ENCODE measurements at places on chromosomes 3 and 15.

DNA sequence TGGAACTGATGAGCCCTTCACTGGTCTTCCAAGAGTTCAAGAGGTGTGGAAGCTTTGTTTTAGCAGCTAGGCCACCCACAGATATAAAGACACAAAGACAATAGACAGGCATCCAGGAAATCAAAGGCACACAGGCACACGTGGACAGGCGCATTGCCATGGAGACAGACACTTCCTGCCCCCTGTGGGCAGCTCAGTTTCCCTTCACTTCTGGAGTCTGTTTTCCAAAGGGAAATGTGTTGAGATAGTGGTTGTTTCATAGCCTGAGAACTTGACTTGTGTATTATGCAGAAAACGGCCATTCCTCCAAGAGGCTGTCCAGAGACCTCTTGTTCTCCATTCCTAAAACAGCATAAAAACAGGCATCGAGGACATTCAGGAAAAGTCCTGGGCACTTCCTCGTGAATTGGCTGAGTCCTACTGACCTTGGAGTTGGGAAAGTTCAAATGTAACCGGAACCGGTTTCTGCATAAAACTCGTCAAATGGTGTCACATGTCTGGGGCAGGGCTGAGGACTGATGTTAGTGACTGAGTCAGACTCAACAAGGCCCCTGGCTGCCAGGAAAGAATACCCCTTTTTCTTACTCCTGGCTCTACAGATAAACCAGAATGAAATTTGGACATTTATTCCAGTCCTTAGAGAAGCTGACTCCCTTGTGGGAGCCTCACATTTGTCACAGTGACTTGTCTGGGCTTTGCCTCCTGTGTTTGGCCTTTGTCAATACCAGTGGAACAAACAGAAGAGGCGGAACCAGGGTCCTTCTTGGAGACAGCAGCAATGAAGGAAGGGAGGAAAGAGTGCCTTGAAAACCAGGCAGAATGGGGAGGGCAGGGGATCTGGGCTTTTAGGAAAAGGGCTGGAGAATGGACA, 1.3 kb downstream of the ALPK3 start:
- peak; percentile 73 for DNase-seq

GRCh38 chr3:125039131-125040100, 16.4 kb downstream of the HEG1 start:
- peak; percentile 85 for DNase-seq

- DNase-seq, result no peak
Observed at GRCh38 chr15:85691350-85692240, 103.1 kb downstream of the KLHL25 start.

- no peak for DNase-seq
Observed at GRCh38 chr15:89317186-89317720, 17.4 kb downstream of the POLG start.

DNA sequence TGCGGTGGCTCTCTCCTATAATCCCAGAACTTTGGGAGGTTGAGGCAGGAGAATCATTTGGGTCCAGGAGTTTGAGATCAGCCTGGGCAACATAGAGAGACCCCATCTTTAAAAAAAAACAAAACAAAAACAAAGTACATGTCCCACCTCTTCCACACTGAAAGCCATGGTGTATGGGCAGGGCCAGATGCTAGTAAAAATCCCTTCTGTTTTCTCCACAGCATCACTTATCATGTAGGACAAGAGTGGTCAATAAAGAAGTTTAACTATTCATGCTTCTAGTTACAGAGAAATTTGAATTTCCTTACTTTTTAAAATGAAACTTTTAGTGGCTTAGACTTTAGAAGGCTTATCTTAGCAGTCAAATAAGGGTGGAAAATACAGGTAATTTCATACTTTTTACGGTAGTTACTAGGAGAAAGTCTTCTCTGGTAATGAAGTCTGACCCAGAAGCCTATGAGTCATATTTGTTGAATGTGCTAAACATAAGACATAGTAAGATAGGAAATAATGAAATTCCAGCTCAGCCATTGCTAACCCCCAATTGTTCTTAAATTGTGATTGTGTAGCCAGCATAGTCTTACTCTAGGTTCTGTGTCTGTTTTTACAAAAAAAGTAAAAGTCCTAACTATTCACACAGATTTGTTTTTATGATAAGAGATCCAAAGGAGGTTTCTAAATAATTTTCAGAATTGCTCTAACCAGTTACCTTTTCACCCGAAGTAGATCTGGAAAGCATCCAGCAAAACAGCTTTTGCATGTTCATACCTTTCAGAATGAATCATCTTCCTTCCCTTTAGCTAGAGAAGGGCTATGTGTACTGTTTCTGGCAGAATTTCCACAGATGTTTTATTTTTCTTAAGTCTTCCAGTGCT, 16.4 kb upstream of the ZNF609 start:
- peak; percentile 42 for DNase-seq

GRCh38 chr15:41568350-41569017, 9.5 kb downstream of the TYRO3 start:
- DNase-seq, result peak; percentile 87

DNA sequence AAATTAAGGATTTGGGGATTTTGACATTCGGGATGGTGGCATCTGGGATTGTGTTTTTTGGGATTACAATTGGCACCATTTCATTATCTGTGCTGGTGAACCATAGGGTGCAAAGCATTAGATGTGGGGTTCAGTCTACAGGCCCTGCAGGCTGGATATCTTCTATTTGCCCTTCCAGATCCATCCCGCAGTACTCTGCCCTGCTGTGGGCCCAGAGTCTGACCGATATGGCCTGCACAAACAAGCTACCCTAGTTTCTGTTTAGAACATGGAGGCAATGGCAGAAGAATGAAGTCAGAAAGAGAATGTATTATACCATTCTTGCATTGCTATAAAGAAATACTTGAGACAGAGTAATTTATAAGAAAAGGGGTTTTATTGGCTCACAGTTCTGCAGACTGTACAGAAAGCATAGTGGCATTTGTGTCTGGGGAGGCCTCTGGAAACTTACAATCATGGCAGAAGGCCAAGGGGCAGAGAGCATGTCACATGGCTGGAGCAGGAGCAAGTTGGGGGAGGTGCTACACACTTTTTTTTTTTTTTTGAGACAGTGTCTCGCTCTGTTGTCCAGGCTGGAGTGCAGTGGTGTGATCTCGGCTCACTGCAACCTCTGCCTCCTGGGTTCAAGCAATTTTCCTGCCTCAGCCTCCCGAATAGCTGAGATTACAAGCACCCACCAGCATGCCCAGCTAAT, 93.7 kb downstream of the NCEH1 start:
- no peak for DNase-seq

DNA sequence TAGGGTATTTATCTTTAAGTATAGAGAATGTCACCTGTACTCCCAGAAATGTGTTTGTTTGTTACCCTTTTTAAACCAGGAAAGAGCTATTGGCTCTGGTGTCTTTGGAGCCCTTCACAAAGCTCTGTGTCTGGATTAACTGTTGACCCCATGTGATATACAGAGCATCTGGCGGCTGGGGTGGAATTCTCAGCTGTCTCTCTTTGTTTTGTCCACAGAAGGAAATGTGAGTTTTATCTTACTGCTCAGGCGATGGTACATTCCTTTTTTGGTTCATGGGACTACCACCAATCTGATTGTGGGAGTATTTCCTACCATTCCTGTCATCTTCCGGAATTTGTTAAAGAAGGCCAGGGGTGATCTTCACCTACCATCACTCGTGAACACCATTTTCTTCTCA, 120.3 kb downstream of the AKAP13 start:
- DNase-seq, result peak; percentile 72

- DNase-seq, result peak; percentile 80
Observed at GRCh38 chr3:85576091-85576690, 617.4 kb downstream of the CADM2 start.

DNA sequence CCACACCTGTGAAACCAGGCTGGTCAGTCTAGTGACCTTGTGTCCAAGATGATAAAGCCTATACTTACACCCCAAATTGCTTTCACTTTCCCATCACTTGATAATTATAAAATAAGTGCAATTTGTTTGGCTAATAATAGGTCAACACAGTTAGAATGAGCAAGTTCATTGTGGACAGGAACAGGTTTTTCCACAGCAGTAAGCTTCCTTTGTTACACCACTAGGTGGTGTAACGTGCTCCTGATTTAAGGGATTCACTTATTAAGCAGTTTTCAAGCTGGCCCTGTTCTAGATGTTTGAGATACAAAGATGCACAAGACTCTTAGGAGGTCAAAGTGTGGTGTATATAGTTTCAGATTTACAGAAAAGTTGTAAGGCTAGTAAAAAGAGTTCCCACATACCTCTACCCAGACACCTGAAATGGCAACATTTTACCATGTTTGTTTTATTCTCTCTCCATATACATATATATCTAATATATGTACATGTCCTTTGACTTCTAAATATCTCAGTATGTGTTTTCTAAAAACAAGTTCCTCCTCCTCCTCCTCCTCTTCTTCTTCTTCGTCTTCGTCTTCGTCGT, 6.8 kb upstream of the MFSD1 start:
- no peak for DNase-seq

DNA sequence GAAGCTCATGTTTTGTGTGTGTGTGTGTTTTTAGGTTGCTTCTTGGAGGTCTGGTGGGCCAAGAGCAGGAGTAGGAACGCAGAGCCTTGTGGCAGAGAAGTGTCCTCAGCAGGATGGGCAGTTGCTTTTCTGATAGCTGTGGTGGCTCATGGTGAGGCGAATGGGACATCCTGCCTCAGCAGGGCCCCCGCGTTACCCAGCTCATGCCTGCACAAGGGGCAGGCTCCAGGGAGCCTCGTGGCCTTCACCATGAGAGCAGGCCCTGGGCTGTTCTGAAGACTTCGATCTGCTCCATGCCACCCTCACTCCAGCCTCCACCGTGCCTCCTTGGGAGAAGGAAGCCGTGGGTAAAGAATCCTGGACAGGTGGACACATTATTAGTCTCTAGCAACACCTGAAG, 33.4 kb upstream of the CTXND1 start:
- DNase-seq, result no peak

DNA sequence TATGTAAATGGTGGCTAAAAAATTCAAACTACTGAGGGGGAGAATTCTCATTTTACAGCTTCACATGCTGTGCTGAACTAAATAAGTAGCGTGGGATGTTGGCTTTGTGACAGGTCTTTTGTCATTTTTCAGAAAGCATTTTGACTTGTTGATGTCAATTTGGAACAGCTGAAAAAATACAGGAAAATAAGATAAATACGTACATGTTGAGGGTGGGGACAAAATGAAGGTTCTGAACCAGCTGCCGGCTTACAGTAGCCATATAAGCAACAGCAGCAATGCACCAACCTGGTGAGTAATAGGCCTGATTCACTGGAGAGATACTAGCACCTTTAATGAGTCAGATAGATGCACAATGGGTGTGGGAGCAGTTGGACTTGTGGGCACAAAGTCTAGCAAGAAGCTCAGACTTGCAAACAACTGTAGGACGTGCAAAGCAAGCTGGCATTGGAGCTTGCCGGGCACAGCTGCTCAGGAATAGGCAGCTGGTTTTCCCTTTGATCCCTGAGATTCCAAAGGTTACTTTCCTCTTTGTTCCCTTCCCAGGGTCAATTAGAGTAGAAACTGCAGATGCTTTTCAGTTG, 12.9 kb downstream of the B3GNT5 start:
- peak; percentile 82 for DNase-seq

DNA sequence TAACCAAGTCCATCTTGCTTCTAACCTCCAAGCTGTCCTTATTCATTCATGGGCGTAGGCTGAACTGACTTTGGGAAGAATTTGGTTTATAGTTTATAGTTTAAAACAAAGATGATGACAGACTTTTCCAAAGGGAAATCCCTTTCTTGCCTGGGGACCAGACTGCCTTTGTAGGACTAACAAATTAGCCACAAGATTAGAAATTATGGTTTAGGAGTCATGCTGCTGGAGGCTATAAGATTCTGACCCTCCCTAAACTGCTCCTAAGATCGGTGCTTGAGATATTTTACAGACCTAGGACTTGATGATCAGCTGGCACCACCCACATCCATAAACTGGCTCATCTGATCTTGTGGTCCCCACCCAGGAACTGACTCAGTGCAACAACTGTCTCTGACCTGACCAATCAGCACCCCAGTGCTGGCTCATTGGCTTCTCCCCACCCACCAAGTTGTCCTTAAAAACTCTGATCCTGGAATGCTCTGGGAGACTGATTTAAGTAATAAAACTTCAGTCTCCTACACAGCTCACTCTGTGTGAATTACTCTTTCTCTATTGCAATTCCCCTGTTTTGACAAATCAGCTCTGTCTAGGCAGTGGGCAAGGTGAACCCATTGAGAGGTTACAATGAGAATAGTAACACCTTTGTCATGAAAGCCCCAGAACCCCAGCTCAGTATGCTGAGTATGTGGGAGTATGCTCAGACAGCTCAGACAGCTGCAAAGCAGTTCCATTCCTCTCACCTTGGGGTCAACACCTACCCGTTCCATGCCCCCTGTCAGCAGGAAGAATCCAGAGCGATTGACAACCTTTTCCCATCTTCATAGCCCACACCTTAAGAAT, 51.6 kb upstream of the C15orf39 start:
- no peak for DNase-seq

DNA sequence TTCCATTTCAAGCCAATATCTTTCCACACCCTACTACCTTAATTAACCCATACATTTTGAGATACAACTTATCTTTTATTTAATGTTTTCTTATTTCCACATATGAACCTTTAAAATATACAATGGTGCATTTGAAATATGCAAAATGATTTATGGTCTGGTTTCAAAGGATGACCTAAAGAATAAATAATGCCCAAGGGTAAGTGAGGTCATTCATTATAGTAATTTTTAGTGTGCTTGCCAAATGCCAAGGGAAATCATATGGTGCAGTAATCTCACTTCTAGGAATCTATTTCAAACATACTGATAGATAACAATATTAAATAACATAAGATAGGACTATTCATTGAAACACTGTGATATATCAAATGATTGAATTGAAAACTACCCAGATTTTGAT, 1055.4 kb downstream of the AGBL1 start:
- no peak for DNase-seq

GRCh38 chr3:299590-300301, 103.2 kb downstream of the CHL1 start:
- no peak for DNase-seq

GRCh38 chr3:142647856-142648255, 51.7 kb downstream of the PLS1 start:
- DNase-seq, result no peak

DNA sequence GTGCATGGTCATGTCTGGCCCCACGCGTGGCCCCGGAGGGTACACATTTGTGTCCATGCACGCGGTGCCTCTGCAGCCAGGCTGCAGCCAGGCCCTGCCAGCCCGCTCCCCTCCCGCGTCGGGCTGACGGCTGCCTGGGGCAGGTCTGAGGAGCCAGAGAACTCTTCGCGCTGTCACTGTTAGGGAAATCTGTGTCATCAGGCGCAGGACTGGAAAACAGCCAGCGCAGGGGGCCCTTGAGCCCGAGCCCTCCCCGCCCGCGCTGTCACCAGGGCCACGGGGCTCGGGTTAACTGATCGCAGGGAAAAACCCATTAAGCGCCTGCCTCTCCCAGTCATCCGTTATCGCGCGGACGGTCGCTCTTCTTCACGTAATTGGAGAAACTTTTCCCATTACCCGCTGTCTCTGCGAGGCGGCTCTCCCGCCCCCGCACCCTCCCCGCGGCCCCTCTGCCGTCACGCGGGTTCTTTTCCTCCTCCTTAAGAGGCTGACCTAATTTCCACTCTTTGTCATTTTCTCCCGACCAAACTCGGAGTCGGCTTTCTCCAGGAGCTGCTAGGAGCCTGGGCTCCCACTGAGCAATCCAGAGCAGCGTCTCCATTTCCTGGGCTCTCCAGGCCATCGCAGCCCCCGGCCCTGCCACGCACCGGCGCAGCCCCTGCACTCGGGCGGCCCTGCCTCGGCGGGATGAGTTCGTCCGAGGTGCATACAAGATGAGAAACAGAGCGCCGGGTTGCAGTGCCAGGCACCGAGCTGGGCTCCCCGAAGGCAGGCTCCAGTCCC, 57.5 kb upstream of the PRR23E start:
- DNase-seq, result peak; percentile 86
